Activated T-helper 2 cell treated with anti-CD3 and anti-CD28 coated beads, Interferon-gamma antibody, Interleukin-2, Interleukin-4, amounts not matched to agents 10 μg/mL and 5 μg/mL and 100 μg/mL, durations not matched to agents 14 hours and 24 hours and 36 hours (primary cell): ENCODE measurements at places on chromosomes 16 and 17. TPM values are rescaled to one million over a fixed set of nuclear protein-coding genes. Genes with fewer than 3 reads are reported as not detected.

- H3K27ac ChIP-seq = peak overlapping the region; percentile 93
- H3K36me3 ChIP-seq = peaks cover 73% of the 10 kb centered on the region
- H3K4me1 ChIP-seq = peaks cover 76% of the 10 kb centered on the region
These were observed 10.0 kb downstream of the CMC2 start for GRCh38 chr16:80996688-80997138.

DNA sequence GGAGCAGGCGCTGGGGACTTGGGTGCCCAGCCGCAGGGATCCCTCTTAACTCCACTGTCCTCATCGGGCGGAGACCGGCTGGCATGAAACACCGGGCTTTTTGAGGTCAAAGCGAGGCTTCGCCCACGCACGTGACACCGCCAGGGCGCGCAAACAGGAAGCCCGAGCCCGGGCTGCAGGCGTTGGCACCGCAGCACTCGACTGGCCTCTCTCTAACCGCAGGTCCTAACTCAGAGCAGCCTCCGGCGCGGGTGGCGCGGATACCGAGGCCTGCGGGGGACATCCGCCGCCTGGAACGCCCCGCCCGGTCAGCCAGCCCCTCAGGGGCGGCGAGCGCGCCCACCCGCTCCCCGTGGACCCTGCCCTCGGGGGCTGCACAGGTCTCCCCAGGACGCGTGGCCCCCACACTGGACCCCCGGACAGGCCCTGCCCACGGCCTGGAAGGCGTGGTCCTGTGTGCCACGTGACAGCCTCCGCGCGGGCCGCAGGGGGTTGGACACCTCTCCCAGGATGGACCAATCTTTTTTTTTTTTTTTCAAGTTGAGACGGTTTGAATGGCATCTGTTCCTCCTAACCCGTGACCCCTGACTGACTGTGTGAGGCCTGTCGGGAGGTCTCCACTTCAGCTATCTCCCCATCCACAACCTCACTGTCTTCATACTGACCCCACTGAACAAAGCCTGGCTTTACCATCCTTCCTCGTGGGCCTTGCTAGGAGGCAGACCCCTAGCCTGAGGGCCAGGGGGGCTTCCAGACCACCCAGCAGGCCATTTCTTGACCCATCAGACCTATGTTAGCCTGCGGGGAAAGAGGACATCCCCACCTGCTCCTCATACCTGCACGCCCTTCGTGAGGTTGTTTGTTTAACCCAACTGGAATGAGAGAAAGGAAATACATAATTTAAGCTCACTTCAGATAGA is 8.4 kb upstream of the SLC47A2 start:
- no peak for DNase-seq
- peaks cover 4% of the 10 kb centered on the region for H3K4me1 ChIP-seq
- peaks cover 9% of the 10 kb centered on the region for H3K27me3 ChIP-seq
- H3K4me3 ChIP-seq = no peak overlapping the region

DNA sequence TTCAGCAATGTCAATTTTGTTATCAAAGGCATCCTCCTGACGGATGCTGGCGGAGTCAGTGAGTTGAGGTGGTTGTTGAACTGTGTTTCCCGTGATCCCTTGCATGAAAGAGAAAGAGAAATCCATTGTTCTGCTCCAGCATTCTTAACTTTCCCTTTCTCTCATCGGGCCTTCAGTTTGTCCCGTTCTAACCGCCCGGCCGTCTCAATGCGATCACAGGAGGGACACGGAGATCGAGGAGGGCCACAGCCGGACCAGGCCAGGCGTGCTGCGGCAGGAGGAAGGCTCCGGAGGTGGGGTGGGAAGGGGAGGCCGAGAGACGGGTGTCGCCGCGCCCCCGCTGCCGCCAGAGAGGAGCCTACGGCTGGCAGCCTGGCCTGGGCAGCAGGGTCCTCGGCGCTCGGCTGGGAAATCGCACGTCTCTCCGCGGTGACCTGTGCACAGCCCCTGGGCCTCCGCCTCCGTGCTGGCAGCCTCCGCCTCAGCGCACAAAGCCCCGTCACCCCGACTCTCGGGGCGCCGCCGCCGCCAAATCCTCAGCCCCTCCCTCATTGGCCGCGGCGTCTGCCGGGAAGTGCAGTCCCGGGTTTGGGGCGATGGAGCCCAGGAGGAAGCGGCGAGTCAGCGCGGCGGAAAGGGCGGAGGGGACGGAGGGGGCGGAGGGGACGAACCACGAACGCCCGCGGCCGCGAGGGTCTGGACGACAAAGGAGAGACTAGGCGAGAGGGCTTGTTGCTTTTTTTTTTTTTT is 38.1 kb downstream of the SOST start:
- peaks cover 15% of the 10 kb centered on the region for H3K4me1 ChIP-seq
- peak; percentile 72 for DNase-seq
- no peaks in the 10 kb centered on the region for H3K36me3 ChIP-seq
- H3K4me3 ChIP-seq = peak overlapping the region; percentile 84
- peak overlapping the region; percentile 94 for H3K27ac ChIP-seq

DNA sequence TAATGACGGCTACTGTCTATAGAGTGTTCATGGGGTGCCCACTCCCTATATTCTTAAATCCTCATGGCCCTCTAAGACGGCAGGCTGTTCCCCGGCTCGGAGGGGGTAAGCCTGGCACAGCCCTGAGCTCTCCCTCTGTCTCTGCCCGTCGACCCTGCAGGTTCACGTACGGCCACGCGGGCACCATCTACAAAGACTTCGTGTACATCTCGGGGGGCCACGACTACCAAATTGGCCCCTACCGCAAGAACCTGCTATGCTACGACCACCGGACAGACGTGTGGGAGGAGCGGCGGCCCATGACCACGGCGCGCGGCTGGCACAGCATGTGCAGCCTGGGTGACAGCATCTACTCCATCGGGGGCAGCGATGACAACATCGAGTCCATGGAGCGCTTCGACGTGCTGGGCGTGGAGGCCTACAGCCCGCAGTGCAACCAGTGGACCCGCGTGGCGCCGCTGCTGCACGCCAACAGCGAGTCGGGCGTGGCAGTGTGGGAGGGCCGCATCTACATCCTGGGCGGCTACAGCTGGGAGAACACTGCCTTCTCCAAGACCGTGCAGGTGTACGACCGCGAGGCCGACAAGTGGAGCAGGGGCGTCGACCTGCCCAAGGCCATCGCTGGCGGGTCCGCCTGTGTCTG is 13.2 kb downstream of the KLHL36 start:
- no peaks in the 10 kb centered on the region for H3K27me3 ChIP-seq
- no peak for DNase-seq
- H3K4me1 ChIP-seq = peaks cover 4% of the 10 kb centered on the region
- no peak overlapping the region for H3K27ac ChIP-seq
- no peak overlapping the region for H3K4me3 ChIP-seq
- peaks cover 84% of the 10 kb centered on the region for H3K36me3 ChIP-seq

GRCh38 chr16:53904533-53904932 is 200.6 kb downstream of the FTO start:
- H3K4me3 ChIP-seq = no peak overlapping the region
- no peak for DNase-seq
- H3K27me3 ChIP-seq = no peaks in the 10 kb centered on the region
- H3K27ac ChIP-seq = no peak overlapping the region
- H3K36me3 ChIP-seq = peaks cover 18% of the 10 kb centered on the region

GRCh38 chr16:55543472-55543871 is 23.0 kb upstream of the CAPNS2 start:
- no peak overlapping the region for H3K27ac ChIP-seq
- DNase-seq = no peak
- no peaks in the 10 kb centered on the region for H3K36me3 ChIP-seq
- H3K27me3 ChIP-seq = no peaks in the 10 kb centered on the region
- no peaks in the 10 kb centered on the region for H3K4me1 ChIP-seq

GRCh38 chr17:58886514-58886913 is 130.9 kb downstream of the PPM1E start:
- peaks cover 18% of the 10 kb centered on the region for H3K27me3 ChIP-seq
- H3K27ac ChIP-seq = no peak overlapping the region
- no peak for DNase-seq
- H3K4me3 ChIP-seq = no peak overlapping the region
- H3K36me3 ChIP-seq = no peaks in the 10 kb centered on the region

DNA sequence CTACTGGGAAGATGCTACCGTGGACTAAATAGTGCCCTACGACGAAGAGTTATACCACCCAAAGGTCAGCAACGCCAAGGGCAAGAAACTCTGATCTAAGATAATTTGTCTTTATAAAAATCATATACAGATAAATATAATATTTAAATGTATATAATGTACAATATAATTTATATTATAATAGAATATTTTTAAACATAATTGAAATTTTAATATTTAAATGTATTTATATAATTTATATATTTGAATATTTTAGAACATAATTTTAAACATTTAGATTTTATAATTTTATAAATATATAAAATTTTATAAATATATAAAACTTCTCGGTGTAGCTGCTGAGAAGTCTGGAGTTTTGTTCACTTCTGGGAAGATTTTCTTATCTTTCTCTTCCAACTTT is 209.2 kb downstream of the FOXL1 start:
- no peak for DNase-seq
- H3K27me3 ChIP-seq = peaks cover 4% of the 10 kb centered on the region
- H3K27ac ChIP-seq = no peak overlapping the region
- no peak overlapping the region for H3K4me3 ChIP-seq
- H3K36me3 ChIP-seq = no peaks in the 10 kb centered on the region

GRCh38 chr17:7742729-7743128 is 25.2 kb downstream of the DNAH2 start:
- DNase-seq = no peak
- H3K4me3 ChIP-seq = no peak overlapping the region
- no peaks in the 10 kb centered on the region for H3K4me1 ChIP-seq
- no peaks in the 10 kb centered on the region for H3K36me3 ChIP-seq
- H3K27ac ChIP-seq = no peak overlapping the region

- H3K4me1 ChIP-seq = peaks cover 8% of the 10 kb centered on the region
- no peak within 1 kb of the TSS for H3K27ac ChIP-seq
- DNase-seq = no peak
- peaks cover 56% of the 10 kb centered on the region for H3K27me3 ChIP-seq
- H3K36me3 ChIP-seq = no peaks in the 10 kb centered on the region
These were observed at the start of gene ADAP2 for GRCh38 chr17:30921544-30922196. ADAP2 (plus strand) TSS chr17:30921945; CDS start chr17:30922015, 70 bp downstream.

- H3K4me1 ChIP-seq = peaks cover 6% of the 10 kb centered on the region
- no peaks in the 10 kb centered on the region for H3K27me3 ChIP-seq
- H3K4me3 ChIP-seq = no peak overlapping the region
- no peaks in the 10 kb centered on the region for H3K36me3 ChIP-seq
- no peak for DNase-seq
These were observed 243.5 kb downstream of the STX8 start for GRCh38 chr17:9332132-9332494.

GNPTG gene
- total RNA-seq = 21.3 and 24.1 TPM in 2 replicates

SNX20 gene
- total RNA-seq = 34.9 and 35.2 TPM in 2 replicates

CWC25 gene
- total RNA-seq = 23.0 and 26.4 TPM in 2 replicates

SP6 gene
- total RNA-seq = 0.09 and 0.14 TPM in 2 replicates

UNKL gene
- total RNA-seq = 36.3 and 44.6 TPM in 2 replicates

ZSCAN10 gene
- not detected in 2 replicates for total RNA-seq

KCNAB3 gene
- total RNA-seq = 9.9 and 11.3 TPM in 2 replicates
